ENCODE measurements at places on chromosomes 5 and 9.

DNA sequence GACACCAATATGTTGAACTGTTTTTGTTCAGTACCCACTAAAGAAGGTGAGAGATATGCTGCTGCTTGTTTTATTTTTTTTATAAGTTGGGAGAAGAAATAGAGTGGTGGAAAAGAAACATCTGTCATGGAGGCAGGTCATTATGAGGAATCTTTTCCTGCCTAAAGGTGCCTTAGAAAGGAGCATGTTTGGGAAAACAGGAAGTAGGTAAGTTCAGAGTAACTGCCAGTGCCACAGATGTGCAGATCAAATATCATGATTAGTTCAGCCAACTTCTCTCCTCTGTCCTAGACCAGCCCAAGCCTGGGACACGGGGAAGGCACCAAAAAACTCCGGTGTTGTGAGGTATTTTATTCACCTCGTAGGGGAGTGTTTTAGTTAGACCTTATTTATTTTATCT is 144.2 kb downstream of the MAN2A1 start:
- no peak for DNase-seq

DNA sequence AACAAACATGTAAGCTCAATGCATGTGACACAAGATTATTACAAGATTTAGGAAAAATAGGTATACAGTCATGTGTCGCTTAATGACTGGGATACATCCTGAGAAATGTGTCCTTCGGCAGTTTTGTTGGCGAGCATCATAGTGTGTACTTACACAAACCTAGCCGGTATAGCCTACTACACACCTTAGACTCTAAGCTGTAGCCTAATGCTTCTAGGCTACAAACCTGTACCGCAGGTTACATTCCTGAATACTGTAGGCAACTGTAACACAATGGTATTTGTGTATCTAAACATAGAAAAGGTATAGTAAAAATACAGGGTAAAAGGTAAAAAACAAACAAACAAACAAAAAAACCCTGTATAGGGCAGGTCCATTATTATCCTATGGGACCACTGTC is 27.7 kb downstream of the MSX2 start:
- no peak for DNase-seq

DNA sequence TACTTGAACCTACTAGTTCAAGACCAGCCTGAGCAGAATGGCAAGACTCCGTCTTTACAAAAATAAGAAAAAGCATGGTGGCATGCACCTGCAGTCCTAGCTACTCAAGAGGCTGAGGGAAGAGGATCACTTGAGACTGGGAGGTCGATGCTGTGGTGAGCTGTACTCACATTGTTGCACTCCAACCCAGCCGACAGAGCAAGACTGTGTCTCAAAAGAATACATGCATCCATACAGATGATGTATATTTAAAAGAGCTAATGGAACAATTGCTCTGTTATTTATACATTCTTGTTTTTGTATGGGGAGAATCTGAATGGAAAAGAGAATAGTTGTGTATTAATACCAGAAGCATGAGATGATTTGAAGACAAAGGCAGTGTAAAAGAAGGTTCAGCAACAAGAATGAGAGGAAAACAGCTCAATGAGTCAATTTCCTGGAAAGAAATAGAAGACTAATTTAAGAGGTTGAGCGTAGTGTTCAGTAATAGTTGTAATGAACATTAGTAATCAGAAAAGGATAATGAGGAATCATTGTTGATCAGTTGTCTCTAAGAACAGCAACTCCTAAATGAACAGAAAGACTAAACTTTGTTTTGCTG is 1.9 kb upstream of the LRRC70 start:
- DNase-seq = no peak

GRCh38 chr5:378301-378891 is 56.9 kb downstream of the AHRR start:
- DNase-seq = no peak

DNA sequence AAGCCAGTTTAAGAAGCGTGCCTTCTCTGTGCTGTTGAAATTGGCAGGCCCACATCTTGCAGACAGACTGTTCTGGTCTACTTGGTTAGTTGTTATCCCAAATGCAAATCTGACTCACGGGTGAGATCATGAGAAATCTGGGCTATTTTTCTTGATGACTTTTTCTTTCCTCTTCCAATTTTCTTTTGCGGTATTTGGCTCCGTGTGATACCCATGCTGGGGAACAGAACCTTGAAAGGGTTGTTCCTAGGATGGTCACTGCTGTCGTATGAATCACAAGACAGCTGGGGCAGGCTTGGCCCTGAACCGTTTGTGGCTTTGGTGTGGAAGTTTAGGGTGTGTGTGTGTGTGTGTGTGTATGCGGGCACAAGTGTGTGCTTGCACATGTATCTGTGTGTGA is 24.6 kb downstream of the PDZD2 start:
- no peak for DNase-seq

GRCh38 chr9:135355521-135356011 is 124.0 kb upstream of the PPP1R26 start:
- DNase-seq = no peak

DNA sequence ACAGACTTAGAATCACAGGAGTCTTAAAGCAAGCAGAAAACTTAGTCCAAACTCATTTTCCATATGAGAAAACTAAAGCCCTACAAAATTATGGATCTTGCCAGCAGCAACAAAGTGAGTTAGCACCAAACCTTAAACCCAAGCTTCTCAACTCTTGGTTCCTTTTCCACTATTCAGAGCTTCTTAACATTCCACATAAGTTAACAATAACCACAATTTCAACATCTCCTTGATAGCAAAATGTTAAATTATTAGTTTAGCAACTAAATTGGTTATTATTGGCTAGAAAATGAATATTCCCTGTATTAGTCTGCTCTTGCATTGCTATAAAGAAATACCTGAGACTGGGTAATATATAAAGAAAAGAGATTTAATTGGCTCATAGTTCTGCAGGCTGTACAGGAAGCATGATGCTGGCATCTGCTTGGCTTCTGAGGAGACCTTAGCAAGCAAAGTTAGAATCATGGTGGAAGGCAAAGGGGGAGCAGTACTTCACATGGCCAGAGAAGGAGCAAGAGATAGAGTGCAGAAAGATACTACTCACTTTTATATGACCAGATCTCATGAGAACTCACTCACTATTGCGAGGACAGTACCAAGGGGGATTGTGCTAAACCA is 26.2 kb upstream of the ARSB start:
- no peak for DNase-seq

DNA sequence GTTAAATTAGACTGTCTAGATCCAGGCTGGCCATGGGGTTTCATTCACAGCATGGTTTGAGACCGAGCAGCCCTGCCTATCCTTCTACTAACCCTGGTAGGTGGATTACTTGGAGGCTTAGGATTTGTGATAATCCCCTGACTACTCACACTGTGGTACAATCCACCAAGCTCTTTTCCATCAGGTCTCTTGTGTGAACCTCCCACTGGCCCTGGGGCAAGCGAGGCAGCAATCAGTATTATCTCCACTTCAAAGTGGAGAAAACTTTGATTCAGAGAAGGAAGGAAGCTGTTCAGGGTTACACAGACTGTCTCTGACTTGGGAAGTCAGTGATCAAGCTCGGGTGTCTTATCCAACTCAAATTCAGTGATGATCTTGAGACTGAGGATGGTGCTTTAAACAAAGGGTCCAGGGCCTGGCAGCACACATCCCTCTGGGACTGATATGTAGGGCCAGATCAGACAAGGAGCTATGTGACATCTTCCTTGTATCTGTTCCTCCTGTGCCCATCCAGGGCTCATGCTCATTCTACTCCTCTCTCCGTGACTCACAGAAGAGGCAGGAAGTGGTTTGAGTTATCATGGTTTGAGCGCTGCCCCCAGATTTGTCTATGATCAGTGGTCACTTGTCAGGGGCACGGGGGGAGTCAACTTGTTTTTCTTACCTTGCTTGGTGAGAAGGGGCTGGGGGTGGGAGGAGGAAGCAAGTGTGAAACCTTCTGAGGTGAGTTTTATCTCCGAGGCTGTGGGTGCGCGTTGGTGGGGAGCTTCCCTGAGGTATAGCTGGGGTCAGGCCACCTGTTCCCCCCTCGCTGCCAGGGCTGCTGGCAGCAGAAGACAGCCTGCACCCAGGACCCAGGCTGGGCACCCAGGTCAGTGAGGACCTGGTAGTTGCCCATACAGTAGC is 48.6 kb downstream of the RGS3 start:
- DNase-seq = no peak

- DNase-seq = no peak
Observed at GRCh38 chr5:172413601-172414171, 40.6 kb downstream of the SH3PXD2B start.

DNA sequence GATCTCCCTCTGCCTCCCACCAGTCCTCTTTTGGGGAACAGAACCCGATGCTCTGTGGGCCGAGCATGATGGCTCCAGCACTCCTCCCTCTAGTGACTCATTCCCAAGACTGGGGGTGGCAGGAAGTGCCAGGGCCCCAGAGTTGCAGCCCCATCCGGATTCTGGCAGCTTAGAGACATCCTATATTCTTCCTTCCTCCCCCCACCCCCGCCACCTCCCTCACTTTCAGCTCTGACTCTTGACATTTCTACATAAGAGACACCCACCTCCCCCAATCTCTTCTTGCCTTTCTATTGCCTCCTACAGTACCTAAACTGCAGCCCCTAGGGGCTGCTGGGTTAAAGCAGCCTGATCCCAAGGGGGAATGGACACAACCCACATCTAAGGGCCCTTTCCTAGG is 47.1 kb upstream of the MATR3 start:
- no peak for DNase-seq

Data from posterior cingulate gyrus (tissue), 11 donors.